Stimulated activated CD4-positive, alpha-beta T cell treated with anti-CD3 and anti-CD28 coated beads, Interleukin-1b, Interleukin-23, amount 100 ng/mL, for 4 hours (primary cell): ENCODE measurements at places on chromosomes 2 and 18.
A peak's percentile ranks its signal among the peaks of the same experiment; 100 is the strongest.

DNA sequence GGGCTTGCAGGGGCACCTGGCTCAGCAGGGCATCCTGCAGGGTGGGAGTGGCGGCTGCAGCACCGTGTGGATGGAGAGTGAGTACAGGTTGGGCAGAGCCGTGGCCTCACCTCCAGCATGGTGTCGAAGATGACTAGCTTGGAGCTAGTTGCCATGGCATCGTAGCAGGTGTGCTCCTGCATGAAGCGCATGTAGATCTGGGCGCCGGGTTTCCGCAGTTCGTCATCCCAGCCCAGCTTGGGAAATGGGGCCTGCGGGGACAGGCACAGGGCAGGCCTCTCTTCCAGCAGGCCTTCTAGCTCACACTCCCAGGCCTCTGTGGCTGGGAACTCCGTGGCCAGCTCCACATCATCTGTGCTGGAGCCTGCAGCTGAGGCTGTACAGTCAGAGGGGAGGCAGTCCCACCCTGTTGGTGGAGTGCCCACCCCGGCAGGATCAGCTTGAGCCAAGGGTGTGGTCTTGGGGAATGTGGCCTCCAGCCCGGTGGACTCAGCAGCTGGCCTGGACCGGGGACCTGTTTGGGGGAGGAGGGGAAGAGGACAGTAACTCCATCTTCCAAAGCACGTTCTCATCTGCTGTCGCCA lies 1.6 kb downstream of the PRKAG3 start:
- DNase-seq: no peak

GRCh38 chr18:9614401-9615279 lies at the start of gene PPP4R1:
Gene PPP4R1 (minus strand): TSS chr18:9614559. CDS start chr18:9614484, 75 bp downstream.
- DNase-seq: peak; percentile 50

- DNase-seq: no peak
Measured at GRCh38 chr2:237961637-237962036, 5.2 kb upstream of the UBE2F start.

DNA sequence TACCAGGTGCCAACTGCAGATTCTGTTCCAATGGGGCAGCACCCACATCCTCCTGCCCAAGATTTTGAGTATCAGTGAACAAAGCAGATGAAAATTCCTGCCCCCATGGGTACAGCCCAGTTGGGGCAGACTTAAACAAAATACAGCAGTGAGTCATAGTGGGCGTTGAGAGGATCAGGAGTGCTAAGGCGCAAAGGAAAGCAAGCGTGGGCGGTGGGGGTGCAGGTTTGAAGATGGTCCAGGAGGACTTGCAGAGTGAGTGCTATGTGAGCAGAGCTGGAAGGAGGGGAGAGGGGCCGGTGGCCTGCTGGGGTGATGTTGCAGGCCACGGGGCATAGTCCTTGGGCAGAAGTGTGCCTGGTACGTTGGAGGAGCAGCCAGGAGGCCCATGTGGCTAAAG lies 24.7 kb downstream of the STEAP3 start:
- DNase-seq: no peak

GRCh38 chr2:52077159-52077558 lies 1045.2 kb upstream of the NRXN1 start:
- no peak for DNase-seq

- no peak for DNase-seq
Measured at GRCh38 chr2:118176601-118177000, 88.3 kb downstream of the INSIG2 start.

- DNase-seq: no peak
Measured at GRCh38 chr2:39107156-39107555, 13.7 kb downstream of the SOS1 start.

- DNase-seq: no peak
Measured at GRCh38 chr2:145108361-145108778, 588.5 kb upstream of the ZEB2 start.

DNA sequence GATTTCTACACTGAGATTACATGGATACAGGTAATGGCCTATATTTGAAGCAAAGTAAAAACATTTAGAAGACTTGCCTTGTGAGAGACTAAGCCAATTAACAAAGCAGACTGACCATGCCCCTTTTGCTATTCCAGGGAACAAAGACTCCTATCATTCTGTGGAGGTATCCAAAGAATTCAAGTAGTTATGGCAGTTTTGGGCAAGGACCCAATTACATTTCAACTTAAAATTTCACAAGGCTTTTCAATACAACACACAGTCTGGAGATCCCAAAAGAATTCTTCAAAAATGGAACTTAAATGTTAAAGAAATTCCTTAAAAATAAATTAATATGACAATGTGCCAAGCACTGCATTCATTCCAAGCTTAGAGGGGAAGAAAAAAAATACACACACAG lies 109.2 kb upstream of the CHRNA1 start:
- no peak for DNase-seq

DNA sequence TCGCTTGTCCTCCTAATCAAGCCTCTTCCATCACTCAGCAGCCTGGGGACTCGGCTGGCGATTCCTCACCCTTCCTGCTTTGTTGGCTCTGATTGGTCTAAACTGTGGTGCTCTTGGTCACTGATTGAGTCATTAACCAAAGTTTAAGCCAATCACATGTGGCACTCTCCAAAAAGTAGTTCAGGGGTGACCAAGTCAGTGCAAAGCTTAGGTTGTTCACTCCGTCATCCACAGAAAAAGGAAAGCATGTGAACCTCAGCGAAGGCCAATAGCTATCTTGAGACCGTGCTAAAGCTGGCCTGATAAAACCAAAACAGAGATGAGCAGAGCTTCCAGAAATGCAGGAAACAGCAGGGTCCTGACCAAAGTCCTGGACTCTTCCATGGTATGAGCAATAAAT lies 4.9 kb downstream of the ALPK2 start:
- DNase-seq: no peak

- no peak for DNase-seq
Measured at GRCh38 chr2:123080331-123080730, 944.8 kb upstream of the CNTNAP5 start.

GRCh38 chr18:75297731-75298130 lies 87.1 kb downstream of the TSHZ1 start:
- no peak for DNase-seq

DNA sequence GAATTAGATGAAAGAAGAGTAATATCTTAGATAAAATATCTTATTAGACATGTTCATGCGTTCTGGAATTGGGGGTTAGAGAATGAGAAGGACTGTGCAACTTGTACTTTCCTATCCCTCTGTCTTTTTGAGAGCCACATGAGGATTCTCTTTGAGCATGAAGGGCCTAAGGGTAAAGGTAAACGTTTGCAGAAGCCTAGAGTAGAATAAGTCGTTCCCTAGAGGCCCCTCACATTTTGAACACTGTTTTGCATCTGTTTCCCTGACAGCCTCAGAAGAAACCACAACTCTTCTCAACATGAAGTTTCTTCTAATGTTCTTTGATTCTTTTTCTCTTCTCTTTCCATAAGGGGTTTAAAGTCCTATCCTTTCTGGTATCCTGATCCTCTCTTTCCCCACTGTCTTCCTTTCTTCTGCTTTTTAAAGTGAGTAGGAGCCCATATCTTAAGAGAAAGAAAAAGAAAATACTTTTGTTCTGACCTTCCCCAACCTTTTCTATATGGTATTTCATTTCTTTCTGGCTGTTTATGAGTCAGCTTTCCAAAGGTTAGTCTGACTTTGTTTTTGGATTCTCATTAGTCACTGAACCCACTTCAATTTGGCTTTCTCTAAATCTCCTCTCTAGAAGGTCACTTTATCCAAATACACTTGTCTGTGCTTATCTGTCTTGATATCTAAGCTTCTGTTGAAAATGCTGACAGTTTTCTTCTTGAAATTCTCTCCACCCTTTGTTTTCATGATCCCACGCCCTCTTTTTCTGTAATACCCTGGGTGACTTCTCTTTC lies 34.8 kb downstream of the PPP1R1C start:
- no peak for DNase-seq

DNA sequence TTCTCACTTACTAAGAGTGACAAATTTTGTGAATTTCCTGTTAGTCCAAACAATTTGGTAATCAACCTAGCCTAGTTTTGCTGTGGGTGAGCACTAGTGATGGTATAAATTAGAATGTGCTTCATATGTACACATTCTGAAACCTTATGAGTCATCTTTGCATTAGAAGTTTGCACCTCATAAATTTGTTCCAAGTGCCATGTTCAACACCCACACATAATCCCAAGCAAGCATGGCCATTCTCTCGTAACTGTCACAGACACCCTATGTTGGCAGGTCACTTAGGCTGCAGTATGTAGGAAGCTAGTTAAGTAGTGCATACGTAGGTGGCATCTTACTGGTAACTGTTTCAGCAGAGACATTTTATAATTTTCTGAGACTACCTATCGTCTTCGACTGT lies 46.9 kb downstream of the NAB1 start:
- peak; percentile 21 for DNase-seq
